ENCODE measurements at places on chromosomes 1 and 21. TPM values are rescaled to one million over a fixed set of nuclear protein-coding genes. Genes with fewer than 3 reads are reported as not detected.

- no peak for DNase-seq
These were observed 61.4 kb upstream of the CD34 start for GRCh38 chr1:207972337-207972736.

- no peak for DNase-seq
These were observed 792.0 kb downstream of the LTN1 start for GRCh38 chr21:28200726-28201125.

DNA sequence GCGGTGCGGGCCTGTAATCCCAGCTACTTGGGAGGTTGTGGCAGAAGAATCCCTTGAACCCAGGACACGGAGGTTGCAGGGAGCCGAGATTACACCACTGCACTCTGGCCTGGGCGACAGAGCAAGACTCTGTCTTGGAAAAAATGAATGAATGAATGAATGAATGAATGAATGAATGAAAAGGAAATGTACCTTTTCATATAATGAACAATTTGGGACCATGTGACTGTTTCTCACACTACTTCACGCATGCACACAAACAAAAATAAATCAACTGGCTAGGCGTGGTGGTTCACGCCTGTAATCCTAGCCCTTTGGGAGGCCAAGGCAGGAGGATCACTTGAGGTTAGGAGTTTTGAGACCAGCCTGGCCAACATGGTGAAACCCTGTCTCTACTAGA lies 24.3 kb downstream of the USP48 start:
- DNase-seq = no peak

DNA sequence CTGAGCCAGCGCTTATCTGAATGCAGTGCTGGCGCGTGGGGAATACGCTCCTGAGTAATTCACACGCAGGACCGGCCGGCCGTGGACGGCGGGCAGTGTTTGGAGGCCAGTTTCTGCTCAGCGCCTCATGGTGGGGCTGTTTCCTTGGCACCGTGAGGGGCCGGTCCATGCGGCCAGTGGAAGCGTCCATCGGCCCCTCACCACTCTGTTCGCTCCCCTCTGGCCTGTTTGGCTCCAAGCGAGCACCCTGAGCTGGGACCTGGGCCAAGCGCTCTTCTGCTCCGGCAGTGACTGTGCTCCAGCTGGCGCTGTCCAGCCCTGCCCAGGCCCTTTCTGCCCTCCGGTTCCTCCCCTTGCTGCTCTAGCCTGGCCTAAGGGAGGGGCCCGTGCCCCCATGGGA lies 16.3 kb upstream of the PLCH2 start:
- DNase-seq = no peak

- DNase-seq = no peak
These were observed 87.6 kb downstream of the BCAR3 start for GRCh38 chr1:93593854-93594602.

DNA sequence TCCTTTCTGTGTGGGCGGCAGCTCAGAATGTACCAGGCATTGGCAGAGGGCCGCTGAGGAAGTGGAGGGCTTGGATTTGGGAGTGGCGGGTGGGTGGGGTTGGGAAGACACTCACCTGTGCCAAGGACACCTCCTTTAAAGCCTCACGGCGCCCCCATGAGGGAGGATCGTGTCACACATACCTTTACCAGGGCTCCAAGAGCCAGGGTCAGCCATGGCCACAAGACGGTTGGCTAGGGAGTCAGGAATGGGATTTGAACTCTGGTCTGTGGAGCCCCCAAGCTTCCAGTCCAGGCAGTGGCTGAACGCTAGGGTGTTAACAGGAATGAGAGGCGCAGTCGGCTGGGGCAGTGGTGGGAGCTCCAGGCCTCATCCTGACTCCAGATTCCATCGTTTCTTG lies 4.6 kb downstream of the NBL1 start:
- DNase-seq = no peak

GPR153 gene
- total RNA-seq = 11.5 TPM

GRCh38 chr1:60732977-60733401 lies 349.4 kb upstream of the NFIA start:
- DNase-seq = no peak

ADGRB2 gene
- 3.9 TPM for total RNA-seq

DNA sequence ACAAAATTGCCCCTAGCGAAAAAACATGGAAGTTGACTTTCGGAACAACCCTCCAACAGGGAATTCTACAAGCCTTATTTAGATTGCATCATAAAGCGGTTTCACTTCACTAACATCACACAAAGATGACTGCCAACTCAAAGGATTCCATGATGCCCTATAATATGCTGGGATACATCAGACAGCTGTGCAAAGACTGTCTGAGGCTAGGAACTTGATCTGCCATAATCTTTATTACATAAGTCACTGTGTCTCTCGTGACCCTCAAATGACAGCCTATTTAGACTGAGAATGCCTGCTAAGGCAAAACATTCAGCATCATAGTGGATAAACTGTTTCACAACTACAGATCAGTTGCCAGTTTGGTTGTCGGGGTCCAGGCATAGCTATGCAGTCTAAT lies 23.8 kb downstream of the FH start:
- DNase-seq = no peak

DNA sequence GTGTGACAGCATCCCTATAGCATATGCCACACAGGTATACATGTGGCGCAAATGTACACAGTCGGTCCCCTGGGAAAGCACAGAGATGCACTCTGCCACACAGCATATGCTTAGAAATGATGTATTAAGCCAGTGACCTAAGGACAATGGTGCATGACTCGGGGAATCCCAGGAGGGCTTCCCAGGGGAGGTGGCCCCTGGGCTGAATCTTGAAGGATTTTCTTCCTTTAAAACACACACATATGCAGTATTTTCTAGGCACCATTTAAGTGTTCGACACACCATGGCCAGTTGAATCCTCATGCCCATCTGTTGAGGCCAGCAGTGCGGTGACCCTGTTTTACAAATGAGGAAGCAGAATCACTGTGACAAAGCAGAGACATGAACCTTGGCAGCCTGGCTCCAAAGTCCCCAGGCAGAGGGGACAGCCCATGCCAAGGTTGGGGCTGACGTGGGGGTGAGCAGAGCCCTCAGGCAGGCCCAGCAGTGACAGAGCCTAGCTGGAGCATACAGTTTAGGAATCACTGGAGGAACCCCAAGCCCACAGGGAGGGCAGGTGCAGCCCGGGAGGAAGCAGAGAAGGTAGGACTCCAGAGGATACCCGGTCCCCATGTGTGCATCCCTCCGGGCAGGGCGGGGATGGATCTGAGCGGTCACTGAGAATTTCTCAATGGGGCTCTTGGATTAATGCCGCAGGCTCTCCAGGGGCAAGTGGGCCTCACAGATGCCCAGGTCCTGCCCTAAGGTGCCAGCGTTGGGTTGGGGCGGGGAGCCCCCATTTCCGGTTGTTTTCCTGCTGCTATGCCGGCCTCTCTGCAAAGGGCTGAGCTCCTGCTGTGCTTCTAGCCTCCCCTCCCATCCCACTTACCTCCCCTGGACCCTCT lies 28.4 kb downstream of the WNT3A start:
- no peak for DNase-seq

- no peak for DNase-seq
These were observed 20.5 kb upstream of the TMEM200B start for GRCh38 chr1:29144178-29144577.

TAS1R1 gene
- not detected for total RNA-seq

DNA sequence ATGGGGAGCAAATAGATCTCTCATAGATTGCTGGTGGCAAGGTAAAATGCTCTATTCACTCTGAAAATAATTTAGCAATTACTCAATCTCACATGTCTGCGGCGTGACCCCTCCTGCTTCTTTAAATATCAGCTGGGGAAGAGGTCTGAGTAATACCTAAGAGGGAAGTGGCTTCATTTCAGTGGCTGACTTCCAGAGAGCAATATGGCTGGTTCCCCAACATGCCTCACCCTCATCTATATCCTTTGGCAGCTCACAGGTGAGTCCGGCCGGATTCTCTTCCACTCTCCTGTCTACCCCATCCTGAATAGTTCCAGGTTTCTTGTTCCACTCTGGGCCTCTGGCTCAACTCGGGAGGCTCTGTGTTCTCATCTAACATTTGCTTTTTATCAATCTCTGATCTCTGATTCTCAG lies at the start of gene SLAMF7:
Gene SLAMF7, plus strand, starts transcription at position 150 of the 414 bp plus-strand sequence. Its CDS starts 55 bp downstream, at position 205.
- no peak for DNase-seq

CLSTN1 gene
- 96.5 TPM for total RNA-seq

- no peak for DNase-seq
These were observed 57.4 kb downstream of the SLC9A1 start for GRCh38 chr1:27097484-27097917.

- DNase-seq = no peak
These were observed 9.9 kb upstream of the CFHR2 start for GRCh38 chr1:196933531-196934189.

DNA sequence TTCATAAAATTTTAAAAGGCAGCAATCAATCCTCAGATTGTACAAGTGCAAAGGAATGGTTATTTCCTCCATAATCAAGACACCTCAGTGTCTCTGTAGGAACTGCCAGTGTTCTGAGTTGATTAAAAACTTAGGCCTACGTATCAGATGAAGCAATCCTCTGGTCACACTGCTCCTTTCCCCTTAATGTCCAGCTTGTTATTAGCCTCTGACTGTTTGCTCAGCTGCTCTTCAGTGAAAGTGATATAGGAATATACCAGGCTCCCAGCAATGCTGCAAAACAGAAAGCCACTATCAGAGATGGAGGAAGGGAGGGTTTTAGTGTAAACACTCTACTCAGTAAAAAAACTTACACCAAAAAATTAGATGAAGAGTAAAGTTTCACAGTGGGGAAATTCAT lies 49.8 kb downstream of the SLC35D1 start:
- DNase-seq = no peak

GRCh38 chr1:236853921-236854604 lies 59.0 kb downstream of the MTR start:
- DNase-seq = no peak

DNA sequence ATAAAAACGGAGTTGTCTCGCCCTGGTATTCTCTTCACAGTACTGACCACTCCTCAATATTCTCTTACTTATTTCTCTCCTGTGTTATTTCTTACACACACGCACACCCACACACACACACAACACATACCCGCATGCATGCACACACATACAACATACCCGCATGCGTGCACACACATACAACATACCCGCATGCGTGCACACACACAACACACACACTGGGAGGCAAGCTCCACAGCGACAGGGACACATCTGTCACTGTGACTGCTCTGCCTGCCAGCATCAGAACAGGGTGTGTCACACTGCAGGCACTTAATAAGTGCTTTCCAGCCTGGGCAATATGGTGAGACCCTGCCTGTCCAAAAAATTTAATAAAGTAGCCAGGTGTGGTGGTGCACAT lies 20.8 kb upstream of the DDOST start:
- DNase-seq = no peak

DNA sequence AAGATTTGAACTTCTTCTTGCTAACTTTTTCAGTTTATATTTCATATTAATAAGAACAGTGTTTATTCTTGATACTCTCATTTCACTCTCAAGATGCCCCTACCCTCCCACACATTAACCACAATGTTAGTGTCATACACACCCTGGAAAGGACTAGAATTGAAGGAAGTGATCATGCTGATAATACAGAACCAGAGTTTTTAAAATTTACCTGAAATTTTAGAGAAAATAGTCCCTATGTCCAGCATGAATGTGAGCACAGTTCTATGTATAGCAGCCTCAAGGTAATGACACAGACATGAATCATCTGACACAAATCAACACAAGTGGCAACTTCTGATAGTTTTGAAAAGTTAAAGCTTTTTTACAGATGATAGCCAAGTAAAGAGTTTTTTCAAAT lies 26.0 kb downstream of the RGS1 start:
- no peak for DNase-seq

- DNase-seq = no peak
These were observed 2.2 kb upstream of the USP24 start for GRCh38 chr1:55217226-55217986.

GRCh38 chr1:40971966-40972365 lies 7.5 kb upstream of the CTPS1 start:
- no peak for DNase-seq

DNA sequence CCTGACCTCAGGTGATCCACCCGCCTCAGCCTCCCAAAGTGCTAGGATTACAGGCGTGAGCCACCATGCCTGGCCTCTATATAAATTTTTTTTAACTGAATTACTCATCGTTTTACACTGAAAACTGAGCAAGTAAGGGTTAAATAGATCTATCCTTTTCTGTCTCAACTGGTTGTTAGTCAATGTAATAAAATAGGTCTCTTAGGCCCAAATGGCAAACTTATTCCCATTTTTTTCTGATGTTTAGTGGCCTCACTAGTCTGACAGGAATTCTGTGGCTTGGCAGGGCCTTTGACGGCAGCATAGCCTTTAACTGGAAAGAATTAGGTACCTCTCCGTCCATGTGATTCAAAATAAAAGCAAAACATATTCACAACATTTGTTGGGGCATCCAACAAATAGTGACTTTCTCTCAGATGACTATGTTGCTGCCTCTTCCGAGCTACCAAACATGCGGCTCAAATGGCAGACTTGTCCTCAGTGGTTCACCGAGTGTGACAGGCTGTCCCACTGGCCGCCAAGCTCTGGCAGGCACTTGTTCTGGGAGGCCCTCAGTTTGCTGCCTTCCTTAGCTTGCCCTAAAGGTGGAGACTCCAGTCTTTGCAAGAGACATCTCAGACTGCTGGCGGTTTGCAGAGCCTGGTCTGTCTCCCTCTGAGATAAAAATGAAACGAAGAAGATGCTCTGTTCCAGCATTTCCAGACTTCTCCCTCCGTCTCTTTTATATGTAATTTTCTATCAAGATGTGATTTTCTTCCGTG lies 17.4 kb downstream of the ATP1A4 start:
- DNase-seq = no peak

POGZ gene
- total RNA-seq = 60.6 TPM

MORC3 gene
- 51.6 TPM for total RNA-seq

GRCh38 chr1:27655151-27655937 lies 16.6 kb downstream of the IFI6 start:
- no peak for DNase-seq

DNA sequence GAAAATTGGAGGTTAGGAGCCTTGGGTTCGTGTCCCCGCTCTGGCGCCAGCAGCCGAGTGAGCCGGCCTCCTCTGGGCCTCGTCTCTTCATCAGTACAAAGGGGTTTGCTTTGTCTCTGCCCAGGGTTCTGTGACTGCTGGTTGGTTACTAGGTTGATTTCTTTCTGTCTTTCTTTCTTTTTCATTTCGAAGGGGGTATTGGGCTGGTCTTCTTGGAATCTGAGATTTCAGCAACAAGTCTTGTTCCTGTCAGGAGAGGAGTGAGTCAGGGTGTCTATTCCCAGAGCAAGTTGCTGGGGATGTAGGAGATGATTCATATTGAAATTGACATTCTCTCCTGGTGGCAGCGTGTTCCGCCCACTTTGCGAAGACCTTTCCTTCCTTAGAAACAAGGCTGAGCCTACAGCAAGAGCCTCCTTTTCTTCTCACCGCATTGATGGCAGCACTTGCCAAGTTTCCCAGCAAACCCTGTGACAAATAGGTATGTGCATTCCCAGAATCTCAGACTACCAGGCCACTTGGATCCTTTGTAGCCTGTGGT lies 79.2 kb downstream of the MAN1C1 start:
- no peak for DNase-seq

DNA sequence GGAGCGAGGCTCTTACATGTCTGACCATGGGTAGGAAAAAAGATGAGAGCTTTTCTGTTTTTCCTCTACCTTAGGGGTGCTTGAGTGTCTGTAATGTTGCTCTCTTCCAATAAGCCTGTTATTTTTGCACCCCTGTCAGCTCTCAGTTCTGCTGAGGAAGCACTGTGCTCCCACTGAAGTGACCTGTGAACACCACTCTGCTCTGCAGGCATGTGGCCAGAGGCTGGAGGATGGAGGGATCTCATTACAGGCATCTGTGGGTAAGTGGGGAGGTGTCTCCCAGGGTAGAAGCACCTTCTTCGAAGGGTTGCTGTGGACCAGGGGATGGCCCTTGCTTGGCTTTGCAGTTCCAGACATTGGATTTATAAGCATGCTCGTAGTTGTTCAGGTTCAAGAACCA lies 56.8 kb upstream of the RBM15 start:
- DNase-seq = peak; percentile 25

- DNase-seq = no peak
These were observed 49.9 kb upstream of the STUM start for GRCh38 chr1:226498640-226499008.

ERICH3 gene
- total RNA-seq = 0.49 TPM

Data from vagina (tissue), 2 donors.